ENCODE measurements at places on chromosomes 12 and 14. TPM values are rescaled to one million over a fixed set of nuclear protein-coding genes. Genes with fewer than 3 reads are reported as not detected.

TEAD4 gene
- 19.9 TPM for total RNA-seq

GPR132 gene
- 0.14 TPM for total RNA-seq

ETFBKMT gene
- 0.78 TPM for total RNA-seq

CD163L1 gene
- not detected for total RNA-seq

CAND1 gene
- 57.7 TPM for total RNA-seq

TFCP2 gene
- 11.2 TPM for total RNA-seq

LRP1-AS gene
- not detected for total RNA-seq

RPL10L gene
- total RNA-seq: not detected

KRT83 gene
- not detected for total RNA-seq

OTUB2 gene
- total RNA-seq: 5.3 TPM

VSIG10 gene
- 7.1 TPM for total RNA-seq

MIP gene
- total RNA-seq: not detected

ADAMTS20 gene
- not detected for total RNA-seq

DDX47 gene
- 50.8 TPM for total RNA-seq

RTL1 gene
- total RNA-seq: not detected

SRRM4 gene
- not detected for total RNA-seq

ANKRD33 gene
- not detected for total RNA-seq

LTBR gene
- total RNA-seq: 197 TPM

TMEM30B gene
- 24.6 TPM for total RNA-seq

NANOG gene
- under 0.01 TPM for total RNA-seq

NPAS3 gene
- total RNA-seq: not detected

DRAM1 gene
- total RNA-seq: 7.5 TPM
